ENCODE measurements at places on chromosomes 16 and 17.

DNA sequence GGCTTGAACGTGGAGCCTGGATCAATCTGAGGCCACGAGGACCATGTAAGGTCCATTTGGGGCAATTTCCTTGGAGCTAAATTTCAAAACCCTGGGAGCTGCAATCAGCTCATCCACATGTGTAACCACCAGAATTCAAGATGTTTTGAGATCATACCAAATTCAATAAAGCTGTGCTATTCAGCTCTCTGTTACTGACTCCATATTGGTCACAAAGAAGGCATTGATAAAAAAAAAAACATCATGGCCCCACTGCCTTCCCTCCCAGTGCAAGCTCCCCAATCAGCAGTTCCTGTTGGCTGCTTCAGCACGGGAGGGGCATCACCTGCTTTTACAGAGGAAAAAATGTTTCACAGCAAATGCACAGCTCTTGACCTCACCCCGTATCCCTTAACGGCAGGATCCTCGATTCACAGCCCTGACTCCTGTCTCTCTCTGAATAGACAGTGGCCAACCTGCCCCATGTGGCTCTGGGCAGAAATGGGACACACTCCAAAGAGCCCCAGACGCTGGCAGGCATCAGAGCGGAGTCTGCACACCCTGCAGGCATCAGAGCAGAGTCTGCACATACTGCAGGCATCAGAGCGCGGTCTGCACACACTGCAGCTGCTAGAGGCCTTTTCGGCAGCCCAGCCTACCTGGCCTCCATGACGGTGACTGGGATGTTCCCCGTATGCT is 37.1 kb downstream of the FANCA start:
- DNase-seq, result no peak

DNA sequence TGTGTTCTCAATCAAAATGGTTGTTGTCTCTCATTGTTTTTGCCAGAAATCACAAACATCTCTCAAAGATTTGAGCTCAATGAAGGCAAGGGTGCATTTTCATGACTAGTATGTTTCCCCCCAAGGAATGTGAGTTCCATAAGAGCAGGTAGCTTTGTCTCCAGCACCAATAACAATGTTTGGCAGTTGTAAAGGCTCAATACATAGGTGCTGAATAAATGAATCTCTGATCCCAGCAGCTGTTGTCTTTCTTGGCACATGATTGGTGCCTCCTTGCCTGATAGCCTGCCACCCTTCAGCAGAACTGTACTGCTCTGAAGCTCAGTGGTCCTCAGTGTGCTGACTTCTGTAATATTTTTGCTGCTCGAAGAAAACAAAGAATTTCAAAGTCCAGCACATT is 103.1 kb upstream of the CDH11 start:
- no peak for DNase-seq

GRCh38 chr16:86072328-86073102 is 173.6 kb downstream of the IRF8 start:
- DNase-seq, result peak; percentile 33

DNA sequence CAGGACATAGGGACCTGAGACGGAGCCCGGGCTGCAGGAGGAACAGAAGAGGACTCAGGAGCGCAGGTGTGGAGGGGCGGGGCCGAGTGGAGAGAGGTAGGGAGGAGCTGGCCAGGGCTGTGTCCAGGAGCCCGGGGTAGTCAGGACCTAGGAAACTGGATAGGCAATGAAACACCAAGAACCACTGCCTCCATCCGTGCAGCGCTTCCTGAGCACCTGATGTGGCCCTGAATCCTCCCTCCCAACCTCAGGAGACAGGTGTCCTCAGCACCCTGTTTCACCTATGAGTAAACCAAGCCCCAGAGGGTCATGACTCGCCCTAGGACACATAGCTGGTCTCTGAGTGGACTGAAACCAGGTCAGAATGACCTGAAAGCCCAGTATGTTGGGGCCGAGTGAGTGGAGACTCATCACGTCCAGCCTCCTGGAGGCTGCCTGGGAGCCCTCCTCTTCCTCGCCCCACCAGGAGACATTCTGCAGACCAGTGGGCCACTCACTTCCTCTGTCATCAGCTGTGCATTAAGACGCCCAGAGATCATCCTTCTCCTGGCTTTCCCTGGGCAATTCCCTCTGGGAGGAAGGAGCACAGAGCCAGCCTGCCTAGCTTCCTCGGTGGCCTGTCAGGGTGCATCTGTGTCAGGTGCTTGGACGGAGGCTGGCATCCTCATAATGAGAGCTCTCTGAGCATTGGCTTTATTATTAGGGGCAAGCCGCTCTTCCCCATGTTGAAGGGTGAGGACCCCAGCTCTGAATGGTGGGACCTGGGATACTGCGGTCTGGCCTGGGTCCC is 72.8 kb downstream of the SCNN1B start:
- DNase-seq, result no peak

- no peak for DNase-seq
Observed at GRCh38 chr17:55090079-55090492, 121.5 kb downstream of the STXBP4 start.

- no peak for DNase-seq
Observed at GRCh38 chr17:65629234-65629690, 67.8 kb upstream of the AXIN2 start.

- DNase-seq, result no peak
Observed at GRCh38 chr17:73561111-73561510, 83.1 kb downstream of the SDK2 start.

DNA sequence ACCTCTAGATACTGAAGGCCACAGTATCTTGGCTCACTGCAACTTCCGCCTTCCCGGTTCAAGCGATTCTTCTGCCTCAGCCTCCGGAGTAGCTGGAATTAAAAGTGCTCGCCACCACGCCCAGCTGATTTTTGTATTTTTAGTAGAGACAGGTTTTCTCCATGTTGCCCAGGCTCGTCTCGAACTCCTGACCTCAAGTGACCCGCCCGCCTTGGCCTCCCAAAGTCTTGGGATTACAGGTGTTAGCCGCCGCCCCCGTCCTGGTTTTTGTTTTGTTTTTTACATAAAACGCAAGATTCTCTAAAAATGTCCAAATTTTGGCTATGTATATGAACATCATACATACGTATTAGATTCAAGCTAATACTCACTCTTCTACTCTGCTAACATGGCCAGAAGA is 2.0 kb upstream of the GGNBP2 start:
- no peak for DNase-seq

DNA sequence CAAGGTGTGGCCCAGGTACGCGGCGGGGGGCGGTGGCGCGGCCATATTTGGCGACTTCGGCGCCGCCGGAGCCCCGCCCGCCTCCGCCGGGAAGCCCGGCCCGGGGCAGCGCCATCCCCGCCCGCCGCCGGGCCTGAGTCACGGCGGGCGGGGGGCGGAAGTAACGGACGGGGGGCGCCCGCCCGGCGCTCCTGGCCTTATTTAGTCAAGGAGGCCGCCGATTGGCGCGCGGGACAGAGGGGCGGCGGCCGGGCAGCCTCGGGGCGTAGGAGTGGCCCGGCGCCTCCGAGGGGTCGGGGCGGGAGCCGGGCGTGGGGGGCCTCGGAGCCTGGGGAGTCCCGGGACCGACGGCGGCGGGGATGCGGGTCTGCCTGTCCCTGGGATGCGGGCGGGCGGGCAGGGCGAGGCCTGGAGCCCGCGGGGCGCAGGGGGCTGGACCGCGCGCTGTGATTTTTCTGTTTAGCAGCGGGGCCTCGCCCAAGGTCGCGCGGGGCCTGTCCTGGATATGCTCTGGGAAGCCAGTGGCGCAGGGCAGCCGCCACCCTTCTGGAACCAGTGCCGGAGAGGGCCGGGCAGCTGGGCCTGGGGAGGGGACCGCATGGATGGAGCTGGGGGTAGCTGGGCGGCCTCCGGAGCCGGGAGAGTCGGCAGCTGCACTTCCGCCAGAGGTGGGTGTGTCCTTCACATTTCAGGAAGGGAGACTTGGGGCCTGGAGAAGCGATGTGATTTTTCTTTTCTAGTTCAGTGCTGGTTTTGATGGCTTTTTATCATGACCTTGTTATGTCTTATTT is 2.3 kb upstream of the ACTG1 start:
- peak; percentile 72 for DNase-seq

- DNase-seq, result peak; percentile 23
Observed at GRCh38 chr16:50368410-50369132, at the start of gene BRD7. BRD7 (minus strand) TSS chr16:50368988; CDS start chr16:50368774, 214 bp downstream.

DNA sequence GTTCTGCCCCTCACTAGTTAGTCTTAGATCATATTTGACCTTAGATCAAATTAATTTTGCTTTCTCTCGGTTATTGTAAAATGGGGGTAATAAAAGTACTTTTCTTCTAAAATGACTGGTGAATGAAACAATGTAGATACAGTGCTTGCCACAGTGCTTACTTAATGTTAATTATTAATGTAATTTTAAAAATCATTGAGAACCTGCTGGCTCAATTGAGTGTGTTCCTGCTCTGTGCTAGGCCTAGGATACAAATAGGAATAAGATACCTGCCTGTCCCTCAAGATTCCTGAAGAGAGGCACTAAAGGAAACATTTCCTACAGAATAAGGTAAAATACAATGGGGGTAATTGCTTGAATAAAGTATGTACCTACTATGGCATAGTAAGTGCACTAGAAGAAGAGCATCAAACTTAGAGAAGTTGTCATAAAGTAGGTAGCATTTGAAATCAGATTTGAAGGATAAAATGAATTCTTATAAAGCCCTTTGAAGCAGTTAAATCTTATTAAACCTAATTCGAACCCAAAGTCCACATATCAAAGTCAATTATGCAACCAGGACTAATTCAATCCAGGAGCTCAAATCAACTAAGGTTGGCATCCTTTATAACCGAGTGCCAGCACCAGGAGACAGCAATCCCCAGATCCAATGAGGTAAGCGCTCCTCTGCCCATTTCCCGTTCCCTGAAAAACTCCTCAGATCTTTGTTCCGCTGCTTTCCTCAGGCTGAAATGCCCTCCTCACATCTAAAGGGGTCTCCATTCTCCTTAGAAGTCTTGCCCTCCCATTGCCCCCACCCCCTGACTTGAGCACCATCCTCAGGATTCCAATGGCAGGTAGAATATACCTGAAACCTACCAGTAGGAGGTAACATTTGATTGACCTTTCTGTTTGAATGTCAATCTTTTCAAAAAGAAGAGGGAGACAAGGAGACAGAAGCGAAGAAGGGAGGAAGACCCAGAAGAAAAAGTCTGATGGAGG is 2.4 kb upstream of the MED13 start:
- no peak for DNase-seq

- DNase-seq, result no peak
Observed at GRCh38 chr17:63445571-63445953, 544 bp downstream of the CYB561 start.

DNA sequence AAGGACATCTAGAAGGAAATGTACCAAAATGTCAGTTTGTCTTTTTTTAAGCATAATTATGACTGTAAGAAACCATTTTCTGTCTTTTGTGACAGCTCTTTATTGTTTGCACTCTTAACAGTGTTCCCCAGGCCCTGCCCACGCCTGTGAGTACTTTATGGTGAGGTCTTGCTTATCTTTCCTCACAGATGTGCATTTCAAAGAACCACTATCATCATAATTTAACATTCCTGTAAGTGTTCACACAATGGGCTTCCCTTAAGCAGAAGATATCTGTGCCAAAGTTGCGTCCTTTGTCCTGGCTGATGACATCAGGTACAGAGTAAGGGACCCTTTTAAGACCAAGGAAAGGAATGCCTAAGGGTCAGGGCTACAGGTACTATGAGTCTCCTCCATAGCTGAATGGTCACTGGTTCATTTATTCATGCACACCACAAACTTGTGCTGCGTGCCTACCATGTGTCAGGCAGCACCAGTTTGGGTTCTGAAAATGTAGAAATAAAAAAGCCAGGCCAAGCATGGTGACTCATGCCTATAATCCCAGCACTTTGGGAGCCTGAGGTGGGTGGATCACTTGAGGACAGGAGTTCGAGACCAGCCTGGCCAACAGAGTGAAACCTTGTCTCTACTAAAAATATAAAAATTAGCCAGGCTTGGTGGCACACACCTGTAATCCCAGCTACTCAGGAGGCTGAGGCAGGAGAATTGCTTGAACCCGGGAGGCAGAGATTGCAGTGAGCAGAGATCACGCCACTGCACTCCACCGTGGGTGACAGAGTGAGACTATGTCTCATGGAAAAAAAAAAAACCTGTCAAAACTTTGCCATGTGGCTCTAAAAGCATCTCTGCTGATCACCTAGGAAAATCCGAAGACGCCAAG is 55.4 kb upstream of the NLK start:
- DNase-seq, result no peak

- no peak for DNase-seq
Observed at GRCh38 chr17:75249564-75249963, 11.8 kb downstream of the GGA3 start.
